ENCODE measurements at places on chromosomes 7 and 10.

- no peak for DNase-seq
These were observed 176.2 kb downstream of the ST7 start for GRCh38 chr7:117129521-117129955.

GRCh38 chr7:95316588-95316987 is 7.7 kb downstream of the PON1 start:
- no peak for DNase-seq

DNA sequence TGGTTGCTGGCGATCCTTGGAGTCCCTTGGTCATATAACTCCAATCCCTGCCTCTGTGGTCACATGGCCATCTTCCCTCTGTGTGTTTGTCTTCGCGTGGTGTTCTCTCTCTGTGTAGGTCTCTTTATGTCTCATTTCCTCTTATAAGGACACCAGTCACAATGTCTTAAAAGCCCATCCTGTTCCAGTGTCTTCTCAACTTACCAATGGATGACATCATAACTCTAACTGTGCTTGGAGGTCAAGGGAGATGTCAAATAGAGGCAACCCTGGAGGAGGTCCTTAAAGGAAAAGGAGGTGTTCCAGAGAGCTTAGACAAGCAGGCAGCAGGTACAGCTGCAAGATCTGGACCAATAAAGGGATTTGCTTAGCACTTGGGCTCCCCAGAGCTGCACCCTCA is 143.0 kb downstream of the BUB3 start:
- no peak for DNase-seq

- no peak for DNase-seq
These were observed 12.2 kb downstream of the PDZD8 start for GRCh38 chr10:117363028-117363427.

DNA sequence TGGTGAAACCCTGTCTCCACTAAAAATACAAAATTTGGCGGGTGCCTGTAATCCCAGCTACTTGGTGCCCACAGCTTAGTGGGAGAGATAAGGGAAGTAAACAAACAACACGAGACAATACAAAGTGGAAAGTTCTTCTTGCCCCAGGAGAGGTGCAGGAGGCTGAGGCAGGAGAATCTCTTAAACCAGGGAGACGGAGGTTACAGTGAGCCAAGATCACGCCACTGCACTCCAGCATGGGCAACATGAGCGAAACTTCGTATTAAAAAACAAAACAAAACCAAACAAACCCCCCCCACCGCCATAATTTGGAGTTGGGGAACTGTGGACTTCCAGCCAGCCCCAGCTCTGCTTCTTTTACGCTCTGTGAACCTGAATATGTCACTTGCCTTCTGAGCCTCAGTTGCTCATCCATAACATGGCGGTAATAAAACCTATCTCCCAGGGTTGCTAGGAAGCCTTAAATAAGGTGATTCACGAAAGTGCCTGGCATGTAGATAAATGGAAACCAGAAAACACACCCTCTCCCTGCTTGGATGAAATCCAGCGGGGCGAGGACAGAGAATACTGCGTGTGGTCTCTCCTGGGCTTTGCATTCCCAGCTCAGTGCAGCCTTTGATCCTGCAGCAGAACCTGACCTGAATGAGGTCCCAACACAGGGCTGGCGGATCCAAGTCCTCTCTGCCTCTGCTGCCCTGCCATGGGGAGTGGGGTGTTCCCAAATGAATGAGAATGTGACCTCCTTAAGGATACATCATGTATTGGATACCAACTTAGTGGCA is 10.2 kb downstream of the MLXIPL start:
- no peak for DNase-seq

DNA sequence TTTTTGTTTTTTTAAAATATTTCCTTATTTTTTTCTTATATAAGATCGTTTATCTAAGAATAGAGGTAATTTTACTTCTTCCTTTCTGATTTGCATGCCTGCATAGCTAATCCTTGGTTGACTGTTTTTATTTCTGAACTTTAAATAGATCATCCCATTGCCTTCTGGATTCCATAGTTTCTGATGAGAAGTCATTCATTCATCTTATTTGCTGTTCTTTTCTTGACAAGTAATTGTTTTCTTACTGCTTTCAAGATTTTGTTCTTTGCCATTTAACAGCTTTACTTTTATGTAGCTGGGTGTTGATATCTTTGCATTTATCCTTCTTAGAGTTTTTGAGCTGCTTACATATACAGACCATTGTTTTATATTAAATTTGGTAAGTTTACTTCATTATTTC is 437.9 kb downstream of the SDK1 start:
- no peak for DNase-seq

GRCh38 chr10:88037623-88038022 is 174.2 kb downstream of the PTEN start:
- DNase-seq: no peak

- DNase-seq: no peak
These were observed 1094.0 kb downstream of the KCNMA1 start for GRCh38 chr10:76543655-76544054.

GRCh38 chr10:94062611-94063010 is 68.9 kb downstream of the PLCE1 start:
- DNase-seq: no peak
